AG08395 (cell line): ENCODE measurements at places on chromosomes 6 and 20.
A peak's percentile ranks its signal among the peaks of the same experiment; 100 is the strongest.

DNA sequence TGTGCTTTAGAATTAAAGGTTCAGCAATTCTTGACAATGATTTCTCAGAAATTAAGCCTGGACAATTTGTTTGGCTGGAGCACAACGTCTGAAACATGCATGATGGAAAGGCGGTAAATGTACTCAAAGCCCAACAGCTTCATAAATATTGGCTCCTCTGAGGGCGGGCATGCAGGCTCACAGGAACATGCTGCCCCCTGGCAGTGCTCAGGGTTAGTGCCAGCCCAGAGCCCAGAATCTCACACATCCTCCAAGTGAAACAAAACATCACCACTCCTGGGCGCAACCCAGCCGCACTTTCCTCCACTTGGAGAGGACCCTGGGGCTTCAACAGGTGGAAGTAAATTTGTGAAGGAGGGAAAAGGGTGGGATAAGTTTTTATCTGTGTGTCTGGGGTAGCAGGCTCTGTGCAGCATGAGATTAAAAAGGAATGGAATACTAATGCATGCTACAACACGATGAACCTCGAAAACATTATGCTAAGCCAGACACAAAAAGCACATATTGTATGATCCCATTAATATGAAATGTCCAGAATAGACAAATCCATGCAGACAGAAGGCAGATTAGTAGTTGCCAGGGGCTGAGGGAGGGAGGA is 54.1 kb upstream of the PTPRT start:
- no peak for DNase-seq

DNA sequence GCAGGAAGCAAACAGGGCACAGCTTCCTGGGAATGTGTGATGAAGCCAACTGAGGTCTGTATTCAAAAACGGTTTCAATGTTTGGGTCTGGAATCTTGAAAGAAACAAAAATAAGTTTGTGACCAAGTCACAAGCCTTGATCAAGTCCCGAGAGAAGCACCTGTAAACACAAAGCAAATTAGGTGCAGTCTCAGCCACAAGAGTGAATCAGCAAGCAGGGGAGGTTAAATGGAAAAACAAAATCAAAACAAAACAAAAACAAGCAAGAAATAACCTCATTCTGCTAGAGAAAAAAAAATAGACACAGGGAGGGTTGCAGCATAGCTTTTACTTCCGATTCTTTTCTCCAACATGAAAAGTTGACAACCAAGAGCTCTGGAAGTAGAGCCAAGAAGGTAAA is 201.7 kb downstream of the CLIC5 start:
- no peak for DNase-seq

GRCh38 chr6:119979862-119980261 is 630.3 kb upstream of the MAN1A1 start:
- DNase-seq: no peak

DNA sequence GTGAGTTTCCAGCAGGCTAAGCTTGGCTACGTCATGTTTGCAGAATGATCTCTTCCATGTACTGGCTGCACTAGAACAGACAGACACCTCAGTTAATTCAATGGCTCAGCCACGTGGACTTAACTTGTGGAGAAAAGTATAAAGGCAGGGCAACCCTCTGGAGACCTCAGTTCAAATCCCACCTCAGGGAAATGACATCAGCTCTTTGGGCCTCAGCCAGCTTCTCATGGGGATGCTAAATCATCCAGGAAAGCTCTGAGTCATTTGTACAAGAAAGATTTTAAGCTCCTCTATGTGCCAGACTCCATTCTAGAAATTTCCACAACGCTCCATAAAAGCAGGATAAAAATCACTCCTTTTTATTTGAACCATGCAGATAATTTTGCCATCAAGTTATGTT is 128.5 kb upstream of the SALL4 start:
- DNase-seq: peak; percentile 37

GRCh38 chr6:3330199-3330598 is 71.5 kb downstream of the PSMG4 start:
- DNase-seq: no peak

- DNase-seq: no peak
Measured at GRCh38 chr6:34231566-34232336, 4.9 kb upstream of the HMGA1 start.

DNA sequence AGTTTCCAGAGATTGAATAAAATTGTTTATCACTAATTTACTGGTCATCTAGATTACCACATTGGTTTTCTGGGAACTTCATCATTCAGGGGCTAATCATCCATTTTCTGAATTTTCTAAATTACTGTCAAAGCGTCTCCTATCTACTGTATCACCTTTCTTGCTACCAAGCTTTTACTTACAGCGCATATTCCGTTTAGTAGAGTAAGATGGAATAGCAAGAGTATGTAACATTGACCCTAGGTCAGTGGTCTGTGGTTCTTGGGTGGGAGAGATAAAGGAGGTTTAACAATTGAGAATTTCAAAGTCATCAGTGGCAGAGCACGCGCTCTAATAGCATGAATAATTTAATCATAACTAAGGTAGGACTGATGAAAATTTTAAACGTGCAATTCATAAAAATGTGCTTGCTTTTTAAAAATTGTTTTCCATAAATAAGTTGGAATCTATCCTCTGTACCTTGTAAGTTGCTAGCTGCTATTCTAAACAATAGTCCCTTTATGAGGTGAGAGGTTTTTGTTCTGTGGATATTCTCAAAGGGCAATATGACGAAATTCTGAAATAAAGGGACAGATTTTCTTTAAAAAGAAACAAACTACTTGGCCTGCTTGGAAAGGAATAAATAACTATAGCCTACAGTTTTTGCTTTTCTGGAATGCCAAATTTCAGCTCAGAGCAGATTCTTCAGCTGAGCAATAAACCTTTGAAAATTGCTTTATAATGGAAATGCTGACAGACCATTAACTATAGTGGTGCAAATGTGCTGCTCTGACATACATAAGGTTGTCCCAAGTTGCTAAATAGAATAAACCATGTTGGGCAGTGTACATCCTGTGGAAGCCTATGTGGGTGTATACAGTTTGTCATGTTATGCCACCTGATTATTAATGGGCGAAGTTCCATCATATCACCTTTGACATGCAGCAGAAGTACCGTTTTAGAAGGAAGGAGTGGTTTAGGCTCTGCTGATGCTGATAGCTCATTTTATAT is 84.1 kb downstream of the ZFAND3 start:
- DNase-seq: no peak

GRCh38 chr20:39574061-39574460 is 611.9 kb downstream of the DHX35 start:
- no peak for DNase-seq

DNA sequence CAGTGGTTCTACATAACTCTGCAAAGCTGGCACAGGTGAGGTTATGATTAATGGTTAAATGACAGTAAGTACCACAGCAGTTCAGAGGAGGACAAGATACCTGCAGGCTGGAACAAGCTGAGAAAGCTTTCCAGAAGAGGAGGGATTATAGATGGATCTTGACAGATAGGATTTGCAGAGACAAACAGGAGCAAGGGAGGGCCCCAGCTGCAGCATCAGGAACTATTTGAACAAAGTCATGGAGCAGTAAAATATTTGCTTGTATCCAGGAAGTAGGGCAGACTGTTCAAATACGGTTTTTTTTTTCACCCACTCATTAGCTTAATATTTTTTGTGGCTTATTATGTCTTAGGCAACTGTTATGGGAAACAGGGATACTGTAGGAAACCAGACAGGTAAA is 144.4 kb upstream of the MAN1A1 start:
- no peak for DNase-seq

GRCh38 chr6:6730831-6731230 is 142.3 kb downstream of the LY86 start:
- DNase-seq: peak; percentile 93

DNA sequence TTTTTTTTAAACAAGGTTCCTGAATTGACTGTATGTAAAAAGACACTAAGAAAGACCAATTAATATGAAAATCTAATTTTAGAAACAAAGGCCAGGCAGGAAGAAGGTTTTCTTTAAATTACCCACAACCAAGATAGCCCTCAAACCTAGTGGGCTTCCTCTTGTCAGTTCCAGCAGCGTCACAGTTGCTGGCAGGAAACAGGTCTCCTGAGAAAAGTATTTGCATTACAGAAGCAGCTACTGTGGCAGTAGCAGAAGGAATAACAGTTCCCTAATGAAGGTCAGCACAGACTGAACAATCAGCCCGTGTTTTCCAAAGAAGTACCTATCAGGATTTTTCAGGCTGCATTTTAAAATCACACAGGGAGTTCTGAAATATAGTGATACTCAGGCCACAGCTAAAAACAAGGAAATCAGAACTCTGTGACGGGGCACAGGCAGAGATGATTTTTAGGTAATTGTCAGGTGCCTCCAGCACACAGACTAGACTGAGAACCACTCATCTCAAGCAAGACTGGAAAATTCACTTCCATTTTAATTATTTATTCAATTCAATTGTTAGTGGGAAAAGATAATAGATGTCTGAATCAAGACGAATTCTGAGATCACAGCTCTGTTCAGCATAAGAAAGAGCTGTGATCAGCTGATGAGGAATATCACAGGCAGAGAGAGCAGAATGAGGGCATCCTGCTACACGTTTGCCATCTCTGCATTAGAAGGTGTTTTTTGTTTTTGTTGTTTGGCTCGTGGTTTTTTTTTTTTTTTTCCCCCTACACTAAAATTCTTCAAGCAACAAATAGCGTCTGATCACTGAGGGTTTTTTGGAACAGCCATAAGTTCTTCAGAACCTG is 230.5 kb upstream of the KHDRBS2 start:
- no peak for DNase-seq

- no peak for DNase-seq
Measured at GRCh38 chr6:37323580-37323979, 30.2 kb upstream of the RNF8 start.

DNA sequence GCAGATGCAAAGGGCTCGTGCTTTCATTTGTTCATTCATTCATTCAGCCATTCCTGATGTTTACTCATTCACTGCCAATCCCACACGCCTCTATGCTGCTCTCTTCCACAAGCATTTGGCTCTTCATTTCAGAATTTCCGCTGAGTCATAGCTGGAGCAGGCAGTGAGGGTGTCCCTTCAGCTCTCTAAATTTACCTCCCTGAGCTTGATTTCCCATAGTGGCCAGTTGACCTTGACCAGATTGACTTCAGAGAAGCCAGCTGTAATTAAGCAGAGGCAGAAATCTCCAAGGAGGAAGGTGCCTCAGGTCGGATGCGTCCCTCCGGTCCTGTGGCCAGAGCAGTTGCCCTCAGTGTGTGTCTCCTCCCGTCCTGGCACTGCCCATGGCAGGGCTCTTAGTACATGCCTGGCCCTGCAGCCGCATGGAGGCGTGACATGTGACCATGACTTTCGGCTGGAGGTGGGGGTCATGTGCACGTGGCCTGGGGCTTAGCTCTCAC is 267.2 kb upstream of the ECI2 start:
- DNase-seq: peak; percentile 86

- DNase-seq: no peak
Measured at GRCh38 chr6:156391061-156391672, 386.0 kb upstream of the ARID1B start.

DNA sequence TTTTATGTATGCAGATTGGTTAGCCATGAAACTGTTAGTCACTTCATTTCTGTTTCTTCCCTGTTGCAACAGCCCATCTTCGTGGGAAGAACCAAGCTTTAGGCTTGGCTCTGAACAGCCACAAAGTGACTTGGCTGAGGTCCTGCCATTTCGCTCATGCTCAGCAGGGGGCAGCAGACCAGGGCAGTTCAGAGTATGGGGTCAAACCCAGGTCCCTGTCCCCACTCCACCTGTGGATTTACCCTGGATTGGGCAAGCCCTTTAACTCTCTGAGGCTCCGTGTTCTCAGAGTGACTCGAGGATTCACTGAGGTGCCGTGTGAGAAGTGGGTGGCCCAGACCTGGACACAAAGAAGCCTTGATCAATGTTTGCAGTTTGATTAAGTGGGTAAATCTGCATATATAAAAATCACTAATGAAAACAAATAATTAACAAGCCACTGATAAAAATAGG is 19.8 kb upstream of the MAP1LC3A start:
- DNase-seq: peak; percentile 77

GRCh38 chr6:101396548-101397173 is 3.2 kb downstream of the GRIK2 start:
- DNase-seq: peak; percentile 42

- no peak for DNase-seq
Measured at GRCh38 chr6:6559994-6560570, 28.4 kb upstream of the LY86 start.

GRCh38 chr6:150167479-150167873 is 24.6 kb downstream of the PPP1R14C start:
- DNase-seq: no peak

DNA sequence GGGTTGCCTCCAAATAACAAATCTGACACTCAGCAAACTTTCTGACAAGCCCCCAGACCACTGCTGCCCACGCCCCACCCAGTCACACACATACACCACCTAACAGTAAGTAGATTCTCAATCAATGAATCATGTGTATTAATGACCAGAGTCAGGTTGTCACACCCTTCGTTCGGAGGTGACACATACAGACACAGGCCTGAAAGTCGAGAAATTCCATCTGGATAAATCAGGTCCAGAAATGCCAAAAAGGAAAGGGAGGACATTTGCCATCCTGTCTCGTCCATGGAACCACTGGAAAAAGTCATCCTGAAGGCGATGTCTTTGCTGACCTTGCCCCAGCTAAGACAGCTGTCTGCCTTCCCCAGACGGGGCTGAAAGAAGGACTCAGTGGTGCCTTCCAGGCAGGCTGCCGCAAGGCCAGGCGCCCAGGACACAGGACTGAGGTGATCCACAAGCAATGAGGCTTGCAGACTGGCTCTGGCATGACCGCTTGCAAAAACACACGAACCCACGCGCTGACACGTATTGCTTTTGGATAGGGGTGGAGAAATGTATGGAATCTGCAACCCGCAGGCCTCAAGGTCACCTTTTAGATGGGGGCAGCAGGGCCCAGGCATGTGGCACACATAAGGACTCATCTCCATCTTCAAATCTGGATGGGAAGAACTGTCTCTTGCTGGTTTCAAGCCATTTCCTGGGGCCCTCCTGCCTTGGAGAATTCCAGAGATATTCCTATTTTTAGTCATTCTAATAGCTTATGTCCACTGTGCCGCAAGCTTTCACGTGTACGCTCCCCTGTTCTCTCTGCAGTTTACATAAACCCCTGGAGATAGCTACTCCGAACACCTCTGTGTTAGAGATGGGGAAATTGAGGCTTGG is 9.0 kb downstream of the NFATC2 start:
- DNase-seq: peak; percentile 62

- no peak for DNase-seq
Measured at GRCh38 chr6:83313882-83314281, 117.0 kb downstream of the ME1 start.
